ENCODE measurements at places on chromosomes 2 and 18. TPM values are rescaled to one million over a fixed set of nuclear protein-coding genes. Genes with fewer than 3 reads are reported as not detected.

Gene KIF5C
- 93.6 TPM for polyA plus RNA-seq

Gene UGT1A5
- not detected for polyA plus RNA-seq

Gene TMEM163
- polyA plus RNA-seq: 21.4 TPM

Gene CHRNG
- not detected for polyA plus RNA-seq

Gene PLGLB2
- not detected for polyA plus RNA-seq

Gene MAP3K19
- not detected for polyA plus RNA-seq

Gene HOXD8
- polyA plus RNA-seq: 10.0 TPM

Gene CERKL
- 2.2 TPM for polyA plus RNA-seq

Gene CACNB4
- 1.1 TPM for polyA plus RNA-seq

Gene CD207
- polyA plus RNA-seq: 0.39 TPM

Gene COX7A2L
- polyA plus RNA-seq: 182 TPM

Gene ADCYAP1
- polyA plus RNA-seq: 29.7 TPM

Gene DIPK1C
- polyA plus RNA-seq: 10.0 TPM

Measured in brain (organoid and tissue), 16 donors.